ENCODE measurements at places on chromosomes 3 and 15.
A peak's percentile ranks its signal among the peaks of the same experiment; 100 is the strongest.

GRCh38 chr3:156826144-156826895 is at the start of gene LEKR1:
LEKR1 (plus strand) TSS chr3:156826353; CDS start chr3:156829330, 2,977 bp downstream.
- ATAC-seq = peak; percentile 93

DNA sequence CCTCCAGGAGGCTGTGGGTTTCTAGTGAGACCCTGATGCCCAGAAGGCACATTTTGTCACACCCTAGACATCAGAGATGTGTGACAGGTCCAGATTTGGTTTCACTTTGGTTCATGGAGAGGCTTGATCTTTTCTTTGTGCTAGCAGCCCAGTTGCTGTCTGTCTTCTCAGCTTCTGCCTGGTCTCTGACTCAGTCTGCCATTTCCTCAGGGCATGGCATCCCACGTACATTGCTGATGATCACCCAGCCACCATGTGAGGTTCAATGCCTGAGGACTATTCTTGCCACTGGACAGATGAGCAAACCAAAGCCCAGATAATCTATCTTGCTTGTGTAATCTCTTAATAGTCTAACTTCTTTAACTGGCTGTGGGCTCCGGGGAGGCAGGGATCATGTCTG is 144.9 kb upstream of the MRPS22 start:
- no peak for ATAC-seq

GRCh38 chr3:148957586-148957985 is 33.8 kb upstream of the GYG1 start:
- no peak for ATAC-seq

GRCh38 chr3:44996556-44996969 is 20.5 kb downstream of the EXOSC7 start:
- ATAC-seq = no peak

GRCh38 chr3:50136714-50137405 is 18.3 kb upstream of the SEMA3F start:
- ATAC-seq = no peak

GRCh38 chr15:96581371-96581770 is 250.9 kb downstream of the NR2F2 start:
- ATAC-seq = no peak

DNA sequence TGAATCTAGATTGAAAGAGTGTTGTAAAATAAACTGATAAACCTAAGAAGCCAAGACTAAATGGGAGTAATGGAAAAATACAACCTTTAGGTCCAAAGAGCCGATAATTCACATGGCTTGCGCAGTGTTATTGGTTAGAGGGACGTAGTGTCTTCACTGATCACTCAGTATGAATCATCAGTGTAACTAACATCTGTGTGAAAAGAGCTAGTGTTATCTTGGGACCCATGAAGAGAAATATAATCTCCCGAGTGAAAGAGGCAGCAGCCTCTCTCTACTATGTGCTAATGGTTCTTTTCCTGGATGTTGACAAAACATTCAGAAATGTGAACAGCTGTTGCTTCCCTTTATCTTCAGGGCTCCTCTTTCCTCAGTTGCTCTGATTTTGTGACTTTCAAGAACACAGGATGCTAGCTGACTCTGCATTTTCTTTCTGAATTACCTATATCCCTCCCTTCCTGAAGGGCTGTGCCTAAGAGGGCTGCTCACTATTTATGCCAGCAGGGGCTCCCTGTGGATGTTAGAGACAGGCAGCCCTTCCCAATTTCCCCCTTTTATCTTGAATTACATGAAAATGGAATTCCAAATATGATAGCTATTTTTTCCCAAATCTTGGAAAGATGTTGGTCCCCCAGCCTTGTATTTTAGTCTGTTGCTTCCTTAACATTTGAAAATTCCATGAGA is 128.8 kb downstream of the GRM7 start:
- no peak for ATAC-seq

DNA sequence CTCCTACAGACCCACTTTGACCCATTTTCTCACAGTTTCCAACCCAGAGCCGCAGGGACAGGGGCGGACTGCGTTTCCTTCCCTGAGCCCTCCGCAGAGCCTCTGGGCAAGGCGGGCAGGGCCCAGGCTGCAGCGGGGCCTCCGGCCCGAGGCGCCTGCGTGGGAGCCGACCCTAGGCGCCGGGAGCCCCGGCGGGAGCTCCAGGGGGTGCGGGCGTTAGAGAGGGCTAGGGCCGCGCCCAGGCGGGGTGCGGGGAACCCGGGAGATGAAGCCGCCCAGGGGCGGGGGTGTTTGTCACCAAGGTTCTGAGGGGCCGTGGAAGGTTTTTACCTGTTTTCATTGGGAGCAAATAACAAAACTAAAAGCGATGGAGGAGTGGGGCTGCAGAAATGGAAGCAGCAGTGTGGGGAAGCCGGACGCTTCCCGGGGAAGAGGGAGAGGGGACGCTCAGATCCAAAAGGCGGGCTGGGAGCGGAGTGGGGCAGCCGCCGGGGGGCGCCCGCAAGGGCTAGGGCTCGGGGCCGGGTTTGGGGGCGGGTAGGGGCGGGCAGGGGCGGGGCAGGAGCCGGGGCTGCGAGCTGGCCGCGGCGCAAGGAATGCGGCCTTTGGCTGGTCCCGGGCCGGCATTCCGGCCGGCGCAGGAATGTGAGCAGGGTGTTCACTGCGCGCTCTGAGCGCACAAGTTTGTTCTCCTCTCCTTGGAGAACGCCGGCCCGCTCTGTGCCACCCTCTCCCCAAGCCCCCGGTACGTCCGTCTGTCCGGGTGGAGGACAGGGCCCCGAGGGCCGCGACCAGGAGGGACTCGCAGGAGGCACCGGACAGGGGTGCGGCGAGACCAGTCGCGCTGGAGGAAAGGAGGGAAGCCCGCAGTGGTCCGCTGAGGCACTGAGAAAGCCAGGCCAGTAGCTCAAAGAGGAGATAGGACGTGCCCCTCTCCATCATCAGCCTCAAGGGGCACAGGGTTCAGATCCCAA is 61.1 kb downstream of the AMOTL2 start:
- peak; percentile 86 for ATAC-seq

- ATAC-seq = peak; percentile 69
Observed at GRCh38 chr3:13276438-13277195, 143.5 kb downstream of the NUP210 start.

DNA sequence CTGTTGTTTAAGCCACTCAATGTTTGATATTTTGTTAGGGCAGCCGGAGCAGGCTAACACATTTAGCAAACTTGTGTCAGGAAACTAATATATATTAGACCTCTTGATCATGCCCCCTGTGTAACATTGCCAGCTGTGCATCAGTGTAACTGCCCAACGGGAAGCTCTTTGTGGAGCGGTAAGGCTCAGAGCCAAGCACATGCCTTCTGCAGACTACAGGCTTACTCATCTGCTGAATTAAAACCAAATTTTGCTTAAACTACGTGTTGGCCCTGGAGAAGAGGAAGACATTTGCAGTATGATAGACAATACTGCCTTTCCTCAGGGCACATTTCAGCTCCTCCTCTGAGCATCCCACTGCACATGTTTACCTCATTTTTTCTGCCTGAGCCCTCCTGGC is 50.5 kb upstream of the KCNMB2 start:
- ATAC-seq = no peak

DNA sequence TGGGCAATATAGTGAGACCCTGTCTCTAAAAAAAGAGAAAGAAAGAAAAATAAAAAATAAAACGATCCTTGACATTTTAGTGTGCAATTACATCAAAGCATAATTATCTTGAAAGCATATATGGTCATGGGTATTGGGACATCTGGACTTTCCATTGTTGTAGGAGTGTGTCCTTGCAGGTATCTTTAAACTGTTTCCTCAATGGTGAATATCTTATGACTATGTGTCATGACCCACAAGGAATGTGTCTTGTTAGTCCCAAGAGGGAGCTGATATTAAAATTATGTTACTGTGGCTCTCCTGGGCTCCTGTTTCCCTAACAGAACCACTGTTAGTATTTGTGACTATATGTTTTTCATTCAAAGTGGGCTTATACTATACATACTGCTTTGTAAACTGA is 26.6 kb downstream of the EIF1B start:
- no peak for ATAC-seq

DNA sequence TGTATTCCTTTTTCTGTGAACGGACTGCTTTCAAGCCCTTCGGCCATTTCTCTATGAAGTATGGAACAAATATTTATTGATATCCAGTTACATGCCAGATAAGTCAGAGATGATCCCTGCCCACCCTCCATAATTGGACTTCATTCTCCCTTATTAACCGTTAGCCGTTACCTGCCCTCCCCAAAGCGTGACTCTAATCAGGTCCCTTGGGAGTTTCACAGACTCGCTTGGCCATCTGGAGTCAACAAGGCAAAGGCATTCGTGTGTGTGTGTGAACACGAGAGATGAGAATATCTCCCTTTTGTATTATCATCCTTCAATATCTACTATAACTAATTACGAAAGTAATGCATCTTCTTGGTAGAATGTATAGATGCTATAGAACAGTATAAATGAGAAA is 314.5 kb downstream of the TLE3 start:
- ATAC-seq = no peak

GRCh38 chr3:68802111-68802870 is 130.1 kb downstream of the TAFA4 start:
- no peak for ATAC-seq

GRCh38 chr3:151933234-151933853 is 59.9 kb downstream of the SUCNR1 start:
- no peak for ATAC-seq

GRCh38 chr15:74258456-74259291 is 22.5 kb downstream of the CCDC33 start:
- ATAC-seq = no peak

DNA sequence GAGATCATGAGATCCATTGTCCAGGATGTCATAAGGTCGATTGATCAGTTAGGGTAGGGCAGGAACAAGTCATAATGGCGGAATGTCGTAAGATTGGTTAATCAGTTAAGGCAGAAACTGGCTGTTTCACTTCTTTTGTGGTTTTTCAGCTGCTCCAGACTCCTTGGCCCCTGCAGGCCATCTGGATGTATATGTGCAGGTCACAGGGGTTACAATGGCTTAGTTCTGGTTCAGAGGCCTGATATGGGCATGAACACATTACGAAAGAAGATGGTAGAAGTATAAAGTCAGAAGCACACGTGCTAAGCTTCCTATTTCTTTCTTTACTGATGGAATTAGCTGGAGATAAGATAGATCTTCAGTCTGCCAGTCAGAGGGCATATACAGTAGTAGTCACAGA is 315.4 kb upstream of the LRRC3B start:
- ATAC-seq = no peak

DNA sequence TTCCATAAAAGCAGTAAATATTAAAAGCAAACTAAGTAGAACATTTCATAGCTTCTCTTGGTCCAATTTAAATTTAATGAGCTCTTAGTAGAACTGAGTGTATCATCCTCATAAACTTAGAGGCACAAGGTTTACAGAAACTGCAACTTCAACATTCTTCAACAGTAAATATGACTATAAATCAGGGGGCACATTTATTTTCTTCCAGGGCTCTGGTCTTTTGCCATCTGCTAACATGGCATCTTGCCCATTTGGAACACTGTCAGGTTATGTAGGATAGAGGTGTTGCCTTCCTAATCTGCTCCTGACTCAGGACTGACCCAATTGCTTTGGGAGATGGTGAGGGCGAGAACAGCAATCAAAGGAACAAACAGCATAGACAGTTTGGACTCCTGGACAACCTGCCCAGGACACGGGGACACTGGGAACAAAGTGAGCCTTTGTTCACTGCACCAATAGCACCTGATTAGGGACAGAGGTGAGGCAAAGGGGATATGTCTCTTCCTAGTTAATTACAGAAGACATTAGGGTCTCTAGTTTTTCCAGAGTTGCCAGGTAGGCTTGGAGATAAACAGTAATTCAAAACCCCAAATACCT is 610.2 kb upstream of the ROBO2 start:
- ATAC-seq = no peak

DNA sequence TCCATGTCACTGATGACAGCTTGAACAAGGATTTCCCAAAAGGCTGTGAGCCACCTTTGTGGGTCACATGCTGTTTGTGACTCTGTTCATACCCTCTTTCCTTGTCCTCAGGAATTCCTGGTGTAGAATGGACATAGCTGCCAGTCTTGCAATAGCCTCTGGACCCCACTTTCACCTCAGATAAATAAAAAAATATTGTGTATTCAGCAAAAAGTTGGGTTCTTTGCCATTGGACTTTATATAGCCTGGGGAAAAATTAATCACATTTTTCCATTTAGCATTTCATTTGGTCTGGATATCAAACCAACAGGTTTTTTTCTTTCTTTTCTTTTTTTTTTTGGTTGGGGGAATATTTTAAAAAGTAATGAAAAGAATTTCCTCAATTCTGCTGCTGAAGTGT is 144.8 kb downstream of the PDCD6IP start:
- no peak for ATAC-seq

- no peak for ATAC-seq
Observed at GRCh38 chr3:148710665-148711064, 13.0 kb downstream of the AGTR1 start.
